CD4-positive, alpha-beta T cell treated with Interleukin-4 for 1 hour (primary cell): ENCODE measurements at places on chromosomes 2 and 18.

- DNase-seq = no peak
Observed at GRCh38 chr2:145116834-145117725, 597.2 kb upstream of the ZEB2 start.

DNA sequence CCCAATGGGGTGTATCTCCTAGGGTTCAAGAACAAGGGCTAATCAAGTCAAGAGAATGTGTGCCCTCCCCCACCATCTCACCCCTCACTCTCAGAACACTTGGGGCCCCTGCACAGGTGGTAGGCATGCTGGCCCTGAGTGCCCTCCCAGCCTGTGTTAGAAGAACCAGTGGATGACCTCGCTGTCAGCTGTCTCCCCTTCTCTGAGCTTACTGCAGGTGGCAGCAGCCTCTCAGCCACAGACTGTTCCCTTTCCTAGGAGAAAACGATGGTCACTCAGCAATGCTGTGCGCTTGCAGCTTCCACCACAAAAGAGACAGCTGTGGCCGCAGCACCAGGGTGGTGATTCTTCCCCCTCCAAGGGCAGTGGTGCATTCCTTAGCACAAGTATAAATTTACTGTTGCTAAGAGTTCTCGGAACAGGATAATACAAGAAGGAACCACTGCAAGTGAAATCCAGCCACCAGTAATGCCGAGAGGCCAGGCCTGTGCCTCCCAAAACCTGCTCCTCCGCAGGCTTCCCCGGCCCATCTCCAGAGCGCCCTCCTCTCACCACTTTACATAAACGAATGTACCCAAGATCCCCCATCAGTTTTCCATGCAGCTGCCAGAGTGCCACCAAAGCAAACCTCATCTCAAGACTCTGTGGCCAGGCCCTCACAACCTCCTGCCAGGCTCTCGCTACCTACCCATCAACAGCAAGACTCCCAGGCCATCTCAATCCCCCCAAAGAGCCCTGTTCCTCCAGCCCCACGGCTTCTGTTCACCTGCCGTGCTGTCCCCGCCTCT is 935 bp upstream of the RAMP1 start:
- DNase-seq = peak; percentile 56

- no peak for DNase-seq
Observed at GRCh38 chr2:223283771-223284170, 231.8 kb downstream of the KCNE4 start.

GRCh38 chr18:45245091-45245511 is 370.2 kb upstream of the SLC14A2 start:
- DNase-seq = no peak

DNA sequence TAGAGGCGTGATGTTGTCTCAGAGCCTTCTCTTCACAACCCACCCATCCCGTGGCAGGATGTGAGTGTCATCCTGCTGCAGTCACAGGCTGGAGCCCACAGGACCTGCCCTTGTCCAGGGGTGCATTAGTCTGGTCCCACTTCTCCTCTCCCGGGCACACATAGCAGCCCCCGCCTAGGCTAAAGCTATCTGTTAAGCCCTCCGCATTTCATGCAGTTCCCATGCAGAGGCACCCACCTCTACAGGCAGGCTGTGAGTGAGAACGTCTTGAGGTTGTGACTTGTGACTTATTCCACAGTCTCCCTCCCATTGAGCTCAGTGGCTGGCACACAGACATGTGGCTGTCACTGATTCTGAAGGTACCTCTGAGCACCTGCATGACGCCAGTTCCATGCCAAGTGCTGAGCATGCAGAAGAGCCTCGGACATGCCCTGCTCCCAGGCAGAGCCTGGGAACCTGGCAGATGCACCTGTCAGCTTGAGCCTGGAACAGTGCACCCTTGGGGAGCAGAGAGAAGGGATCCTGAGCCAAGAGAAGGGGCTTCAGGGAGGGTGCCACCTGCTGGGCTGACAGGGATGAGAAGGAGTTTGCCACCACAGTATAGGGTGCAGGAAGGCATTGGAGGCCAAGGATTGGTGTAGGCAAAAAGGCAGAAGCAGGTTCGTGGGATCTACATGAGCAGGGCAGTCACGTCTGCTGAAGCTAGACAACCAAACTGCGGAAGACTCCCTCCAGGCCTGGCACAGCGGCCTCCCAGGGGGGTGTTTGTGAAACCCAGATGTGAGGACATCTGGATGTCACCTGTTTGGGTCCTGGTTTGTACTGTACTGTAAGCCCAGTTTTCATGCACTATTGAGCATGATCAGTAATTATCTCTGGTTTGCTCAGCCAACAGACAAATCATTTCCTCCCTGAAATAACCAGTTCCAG is 213.6 kb downstream of the GLI2 start:
- DNase-seq = no peak

- DNase-seq = no peak
Observed at GRCh38 chr2:162915858-162916257, 77.3 kb upstream of the KCNH7 start.

DNA sequence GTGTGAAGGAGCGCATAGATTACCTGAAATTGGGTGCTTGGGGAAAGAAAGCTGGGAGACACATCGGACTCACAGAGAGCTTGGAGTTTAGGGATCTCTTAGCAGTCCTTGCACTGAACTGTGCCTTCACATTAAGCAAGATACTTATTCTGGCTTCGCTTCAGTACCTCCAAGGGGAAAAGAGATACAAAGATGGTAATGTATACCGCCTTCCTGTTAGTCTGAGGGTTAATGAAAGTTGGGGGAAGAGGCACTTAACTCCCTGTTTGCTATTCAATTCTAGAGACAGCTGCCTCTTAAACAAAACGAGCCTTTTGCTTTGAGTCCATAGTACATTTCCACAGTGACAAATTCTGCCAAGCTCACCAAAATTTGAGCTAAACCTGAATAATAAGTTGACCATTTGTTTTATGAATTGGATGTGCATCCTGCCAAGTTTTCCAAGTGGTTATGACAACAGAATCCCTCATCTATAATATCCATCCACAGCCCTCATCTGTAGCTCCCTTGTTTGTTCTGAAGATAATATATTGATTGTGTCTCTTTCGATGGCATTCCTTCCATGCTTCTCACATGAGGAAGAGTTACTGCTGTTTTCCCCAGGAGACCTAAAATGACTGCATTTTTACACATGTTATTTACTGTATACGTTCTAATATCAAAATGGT is 287.1 kb upstream of the ATP5MC3 start:
- no peak for DNase-seq

DNA sequence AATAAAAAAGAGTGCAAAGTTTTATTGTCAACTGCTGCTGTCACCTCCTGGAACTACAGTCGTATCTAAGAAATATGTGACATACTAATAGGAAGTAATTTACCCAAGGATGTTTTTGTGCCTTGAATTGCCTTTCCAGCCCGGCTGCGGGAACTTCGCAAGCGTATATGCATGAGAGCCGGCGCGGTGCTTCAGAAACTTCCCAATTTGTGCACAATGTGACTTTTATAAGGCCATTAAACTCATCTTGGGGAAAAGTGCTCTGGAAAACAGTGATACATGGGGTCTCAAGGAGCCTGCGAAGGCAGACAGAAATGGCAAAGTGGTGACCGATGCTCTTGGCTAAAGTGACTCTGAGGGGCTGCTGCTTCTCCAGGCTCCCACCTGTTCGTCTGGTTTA is 41.7 kb upstream of the CELF4 start:
- no peak for DNase-seq

GRCh38 chr2:67320861-67321587 is 76.1 kb upstream of the ETAA1 start:
- no peak for DNase-seq

- no peak for DNase-seq
Observed at GRCh38 chr2:109155553-109156451, 26.8 kb downstream of the SH3RF3 start.

DNA sequence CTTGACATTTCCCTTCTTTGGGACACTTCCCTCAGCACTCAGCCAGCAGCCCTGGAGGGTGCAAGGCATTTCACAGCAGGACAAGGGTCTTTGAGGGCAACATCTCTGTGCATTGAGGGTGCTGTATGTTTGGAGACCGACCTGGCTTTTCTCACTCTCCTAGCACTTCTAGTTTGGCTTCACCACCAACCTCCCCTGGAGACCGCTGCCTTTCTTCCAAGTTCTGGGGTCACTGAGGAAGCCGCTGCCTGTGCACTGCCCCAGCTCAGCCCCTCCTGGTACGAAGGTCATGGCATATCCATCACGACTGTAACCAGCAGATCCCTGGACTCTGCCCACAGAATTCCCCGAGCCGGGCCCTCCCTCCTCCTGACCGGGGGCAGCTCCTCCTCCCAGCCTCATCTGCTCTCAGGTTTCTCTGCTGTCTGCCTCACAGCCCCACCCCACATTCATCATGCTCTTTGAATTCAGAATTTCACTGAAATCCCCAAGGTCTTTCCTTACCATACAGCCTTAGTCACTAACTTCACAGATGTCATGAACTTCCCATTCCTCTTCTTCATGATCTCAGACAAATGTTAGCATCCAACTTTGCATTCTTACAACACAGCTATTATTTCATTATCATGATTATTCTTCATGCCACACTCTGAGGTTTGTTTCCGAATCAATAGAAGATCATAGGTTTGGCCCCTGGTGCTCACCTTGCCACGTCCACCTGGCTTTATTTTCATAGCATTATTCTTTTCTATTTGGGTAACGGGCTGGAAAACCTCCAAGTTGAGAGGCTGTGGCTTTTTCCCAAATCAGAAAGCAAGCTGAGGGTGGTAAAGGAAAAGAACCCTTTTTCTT is 113.0 kb upstream of the COPS8 start:
- no peak for DNase-seq

GRCh38 chr2:64632835-64633819 is 20.6 kb downstream of the SERTAD2 start:
- no peak for DNase-seq

DNA sequence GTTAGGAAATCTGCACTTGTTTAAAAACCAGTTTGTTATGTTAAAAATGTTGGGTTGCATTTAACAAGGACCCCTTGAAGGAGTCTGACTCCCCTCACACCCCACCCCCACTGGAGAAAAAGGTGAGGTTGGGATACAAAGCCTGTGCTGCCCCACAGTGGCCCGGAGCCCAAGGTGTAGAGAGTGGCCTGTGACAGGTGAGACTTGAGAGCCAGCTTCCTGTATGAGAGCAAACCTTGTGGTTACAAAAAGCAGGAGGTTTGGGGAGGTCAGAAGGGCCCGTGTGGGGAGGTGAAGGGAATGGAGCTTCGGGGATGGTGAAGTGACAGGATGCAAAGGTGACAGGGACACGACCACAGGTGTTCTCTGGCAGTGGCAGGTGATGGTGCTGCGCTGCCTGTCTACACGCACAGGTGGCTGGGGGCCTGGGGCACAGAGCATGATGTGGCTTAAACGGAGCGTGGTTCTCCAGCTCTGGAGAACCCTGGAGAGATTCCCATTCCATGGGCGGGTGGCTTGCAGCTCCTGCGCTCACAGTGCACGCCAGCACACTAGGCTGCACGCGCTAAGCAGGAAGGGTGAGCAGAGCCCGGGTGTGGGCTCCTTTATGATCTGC is 29.0 kb downstream of the IMPA2 start:
- DNase-seq = no peak

GRCh38 chr2:67996772-67997527 is 65.9 kb downstream of the C1D start:
- DNase-seq = no peak

DNA sequence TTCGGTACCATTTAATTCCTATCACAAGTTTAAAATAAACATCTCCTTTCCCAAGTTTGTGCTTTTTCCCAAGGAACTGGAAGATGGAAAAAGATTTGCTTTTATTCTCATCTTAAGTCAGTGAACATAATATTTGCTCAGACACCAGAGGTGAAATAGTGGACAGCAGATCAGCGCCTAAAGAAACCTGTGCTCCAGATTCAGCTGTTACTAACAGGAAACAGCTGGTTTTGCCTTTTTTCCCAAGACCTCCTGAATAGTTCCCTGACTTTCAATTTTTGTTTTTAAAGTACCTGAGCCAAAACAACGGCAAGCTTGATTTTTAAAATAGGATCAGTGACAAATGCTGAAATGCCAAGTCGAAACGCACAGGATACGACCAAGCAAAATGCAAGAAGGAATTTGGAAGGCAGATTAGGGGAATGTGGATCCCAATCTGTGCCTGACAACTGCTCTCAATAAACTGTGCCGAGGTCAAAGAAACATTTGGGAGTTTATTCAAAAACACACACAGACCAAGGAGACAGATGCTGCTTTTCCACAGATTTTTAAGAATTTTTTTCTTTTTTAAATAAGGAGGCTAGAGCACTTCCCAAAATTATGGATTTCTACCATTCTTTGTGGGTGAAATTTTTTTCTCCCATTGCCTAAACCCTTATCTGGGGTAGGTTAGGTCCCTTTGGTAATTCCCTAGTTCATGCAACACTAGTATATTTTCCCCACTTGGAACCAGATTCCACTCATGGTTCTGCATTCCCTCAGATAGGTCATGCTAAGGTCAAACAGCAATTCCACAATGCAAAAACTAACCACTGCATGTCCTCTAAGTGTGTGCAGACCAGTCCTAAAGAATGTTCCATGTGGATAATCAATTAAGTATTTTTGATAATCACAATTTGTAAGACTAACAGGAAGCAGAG is 121.5 kb upstream of the PDE1A start:
- no peak for DNase-seq

DNA sequence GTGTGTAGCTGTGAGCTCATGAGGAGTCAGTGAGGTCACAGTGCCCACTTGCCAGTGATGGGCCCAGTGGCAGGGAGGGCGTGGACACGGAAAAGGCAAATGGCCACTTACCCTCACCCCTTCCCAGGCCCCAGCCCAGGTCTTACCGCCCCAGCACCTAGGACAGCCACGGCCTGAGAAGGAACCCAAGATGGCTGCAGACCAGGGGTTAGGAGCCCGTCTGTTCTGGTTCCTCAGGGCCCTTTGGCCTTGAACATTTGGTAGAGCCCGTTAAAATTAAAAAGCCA is 74.1 kb downstream of the EMX1 start:
- no peak for DNase-seq

DNA sequence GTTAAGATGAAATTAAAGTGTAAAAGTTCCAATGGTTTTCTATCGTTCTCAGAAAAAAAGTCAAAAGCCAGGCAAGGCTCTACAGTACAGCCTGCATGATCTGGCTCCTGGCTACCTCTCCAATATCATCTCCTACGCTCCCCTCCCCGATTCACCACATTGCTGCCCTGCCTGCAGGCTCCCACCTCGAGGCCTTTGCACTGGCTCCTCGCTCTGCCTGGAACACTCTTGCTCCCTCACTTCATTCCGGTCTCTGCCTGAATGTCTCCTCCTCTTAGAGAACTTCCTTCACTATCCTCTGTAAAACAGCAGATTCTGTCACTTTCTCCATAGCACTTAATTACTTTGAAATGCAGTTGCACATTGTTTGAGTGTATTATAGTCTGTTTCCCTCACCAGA is 72.5 kb downstream of the KLF7 start:
- no peak for DNase-seq

DNA sequence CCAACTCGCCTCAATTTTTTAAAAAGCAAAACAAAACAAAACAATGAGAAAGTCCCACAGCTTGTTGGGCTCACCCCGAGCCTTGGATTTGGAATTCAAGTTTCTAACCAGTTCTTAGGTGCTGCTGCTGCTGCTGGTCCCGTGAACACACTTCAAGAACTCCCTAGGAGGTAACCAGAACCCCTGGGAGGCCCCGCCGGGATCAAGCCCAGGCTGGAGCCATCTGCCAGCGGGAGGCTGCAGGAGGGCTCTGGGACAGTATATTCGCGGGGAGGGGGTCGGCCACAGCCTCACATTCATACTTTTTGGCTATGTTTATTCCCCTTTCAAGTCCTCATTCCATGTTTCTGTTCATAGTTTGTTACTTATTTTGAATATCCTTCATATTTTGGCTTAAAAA is 223.4 kb downstream of the TFCP2L1 start:
- DNase-seq = no peak
